ENCODE measurements at places on chromosomes 5 and 9.

- no peak for DNase-seq
Observed at GRCh38 chr9:130417602-130418001, 27.2 kb upstream of the ASS1 start.

DNA sequence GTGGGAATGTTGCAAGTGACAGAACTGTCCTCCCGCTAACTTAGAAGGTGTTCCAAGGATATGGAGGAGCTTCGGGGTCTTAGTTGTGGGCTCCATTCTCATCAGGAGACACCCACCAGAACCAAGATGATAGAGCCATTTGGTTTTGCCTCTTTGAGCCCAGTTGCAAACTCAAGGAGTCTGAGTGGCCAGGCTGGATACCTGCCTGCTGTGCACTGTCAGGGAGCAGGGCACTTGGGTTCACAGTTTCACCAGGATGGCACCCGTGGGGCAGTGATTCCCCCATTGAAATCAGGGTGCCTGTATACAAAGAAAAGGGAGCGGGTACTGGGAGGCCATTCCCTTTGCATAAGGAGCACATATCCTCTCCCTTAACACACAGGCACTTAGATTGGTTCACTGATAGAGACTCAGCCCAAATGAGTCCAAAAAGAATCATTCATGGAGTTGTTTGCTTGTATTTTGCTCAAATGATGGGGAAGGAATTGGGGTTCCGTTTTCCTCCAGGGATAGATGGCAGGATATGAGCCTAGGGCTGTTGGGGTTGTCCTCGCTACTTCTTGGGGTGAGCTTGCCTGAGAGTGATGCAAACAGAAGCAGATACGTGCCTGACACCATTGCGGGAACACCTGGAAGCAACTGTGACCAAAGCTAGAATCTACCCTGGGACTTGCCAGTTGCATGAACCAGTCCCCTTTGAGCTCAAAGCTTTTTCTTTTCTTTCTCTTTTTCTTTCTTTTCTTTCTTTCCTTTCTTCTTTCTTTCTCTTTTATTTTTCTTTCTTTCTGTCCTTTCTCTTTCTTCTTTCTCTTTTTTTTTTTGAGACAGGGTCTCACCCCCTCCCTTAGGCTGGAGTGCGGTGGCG is 1.3 kb upstream of the PRR7 start:
- DNase-seq = no peak

GRCh38 chr5:13331585-13331984 is 612.9 kb downstream of the DNAH5 start:
- no peak for DNase-seq

DNA sequence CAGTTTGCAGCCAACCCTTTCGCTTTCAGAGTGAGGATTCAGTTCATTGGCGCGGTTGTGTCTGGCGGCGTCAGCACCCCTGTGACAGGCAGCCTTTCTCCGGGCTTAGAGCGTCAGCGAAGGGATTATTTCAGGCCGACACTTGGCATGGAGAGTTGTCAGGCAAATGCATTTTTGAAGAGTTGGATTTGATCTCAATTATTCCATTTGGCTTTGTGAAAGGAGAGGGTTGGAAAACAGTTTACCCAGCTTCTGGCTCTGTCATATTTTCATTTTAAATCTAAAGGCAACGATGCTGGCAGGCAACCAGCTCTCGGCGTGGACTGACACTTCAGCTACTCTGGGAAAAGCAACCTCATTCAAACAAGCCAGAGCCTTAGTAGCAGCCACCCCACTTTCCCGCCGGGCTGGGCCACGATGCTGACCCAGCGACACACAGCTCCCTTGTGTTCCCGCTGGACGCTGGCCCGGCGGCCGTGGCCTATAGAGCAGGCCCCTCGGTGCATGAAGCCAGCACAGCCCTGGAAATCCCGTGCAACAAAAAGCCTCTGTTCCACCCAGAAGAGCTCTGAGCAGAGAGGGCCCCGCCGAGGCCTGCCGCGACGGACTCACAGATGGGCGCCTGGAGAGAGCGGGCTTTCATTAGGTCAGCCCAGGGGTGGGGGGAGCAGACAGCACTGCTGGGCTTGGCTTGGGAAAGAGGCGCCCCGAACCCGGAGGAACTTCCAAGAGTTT is 28.9 kb upstream of the LPCAT1 start:
- no peak for DNase-seq

- no peak for DNase-seq
Observed at GRCh38 chr9:86632537-86632936, 278.3 kb upstream of the TUT7 start.

DNA sequence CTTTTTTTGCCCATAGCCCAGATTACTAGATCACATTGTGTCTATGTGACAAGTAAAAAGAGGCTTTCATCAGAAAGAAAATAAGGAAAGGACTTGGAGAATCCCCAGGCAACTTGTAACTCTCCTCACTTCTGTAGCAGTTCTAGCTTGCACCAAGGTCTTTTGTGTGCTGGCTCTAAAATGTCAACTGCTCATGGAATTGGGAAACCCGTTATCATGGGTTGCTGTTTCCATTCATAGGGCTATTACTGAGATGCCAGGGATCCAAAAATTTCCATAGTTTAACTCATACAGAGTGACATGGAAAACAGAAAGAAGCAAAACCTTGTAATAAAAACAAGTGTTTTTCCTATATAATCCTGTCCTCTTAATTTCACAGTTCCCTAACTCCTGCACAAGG is 123.9 kb upstream of the FBXL7 start:
- no peak for DNase-seq

GRCh38 chr5:52448111-52448510 is 339.6 kb upstream of the ITGA1 start:
- no peak for DNase-seq

DNA sequence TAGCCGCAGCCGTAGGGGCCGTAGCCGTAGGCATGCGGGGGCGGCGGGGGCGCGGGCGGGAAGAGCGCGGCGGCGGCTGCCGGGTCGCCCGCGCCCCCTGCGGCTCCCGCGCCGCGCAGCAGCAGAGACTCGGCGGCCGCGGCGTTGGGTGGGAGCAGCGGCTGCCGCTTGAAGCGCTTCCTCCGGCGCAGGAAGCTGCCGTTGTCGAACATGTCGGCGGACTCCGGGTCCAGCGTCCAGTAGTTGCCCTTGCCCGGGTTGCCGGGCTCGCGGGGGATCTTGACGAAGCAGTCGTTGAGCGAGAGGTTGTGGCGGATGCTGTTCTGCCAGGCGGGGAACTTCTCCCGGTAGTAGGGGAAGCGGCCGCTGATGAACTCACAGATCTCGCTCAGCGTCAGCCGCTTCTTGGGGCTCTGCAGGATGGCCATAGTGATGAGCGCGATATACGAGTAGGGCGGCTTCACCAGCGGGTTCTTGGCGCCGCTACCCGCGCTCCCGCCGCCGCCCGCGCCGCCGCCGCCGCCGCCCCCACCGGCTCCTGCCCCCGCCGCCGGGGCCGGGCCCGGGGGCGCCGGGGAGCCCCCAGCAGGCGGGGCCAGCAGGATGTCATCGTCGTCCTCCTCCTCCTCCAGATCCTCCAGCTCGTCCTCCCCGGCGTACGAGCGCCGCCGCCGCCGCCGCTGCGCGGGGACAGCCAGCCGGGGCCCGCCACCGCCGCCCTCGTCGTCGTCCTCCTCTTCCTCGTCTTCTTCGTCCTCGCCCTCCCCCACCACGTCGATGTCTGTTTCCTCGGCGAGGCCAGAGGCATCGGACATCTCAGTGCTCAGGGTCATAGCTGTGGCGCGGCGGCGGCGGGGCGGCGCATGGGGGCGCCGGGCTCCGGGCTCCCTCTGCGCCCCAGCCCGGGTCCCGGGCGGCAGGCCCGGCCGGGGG is 781 bp downstream of the FOXD1 start:
- no peak for DNase-seq

DNA sequence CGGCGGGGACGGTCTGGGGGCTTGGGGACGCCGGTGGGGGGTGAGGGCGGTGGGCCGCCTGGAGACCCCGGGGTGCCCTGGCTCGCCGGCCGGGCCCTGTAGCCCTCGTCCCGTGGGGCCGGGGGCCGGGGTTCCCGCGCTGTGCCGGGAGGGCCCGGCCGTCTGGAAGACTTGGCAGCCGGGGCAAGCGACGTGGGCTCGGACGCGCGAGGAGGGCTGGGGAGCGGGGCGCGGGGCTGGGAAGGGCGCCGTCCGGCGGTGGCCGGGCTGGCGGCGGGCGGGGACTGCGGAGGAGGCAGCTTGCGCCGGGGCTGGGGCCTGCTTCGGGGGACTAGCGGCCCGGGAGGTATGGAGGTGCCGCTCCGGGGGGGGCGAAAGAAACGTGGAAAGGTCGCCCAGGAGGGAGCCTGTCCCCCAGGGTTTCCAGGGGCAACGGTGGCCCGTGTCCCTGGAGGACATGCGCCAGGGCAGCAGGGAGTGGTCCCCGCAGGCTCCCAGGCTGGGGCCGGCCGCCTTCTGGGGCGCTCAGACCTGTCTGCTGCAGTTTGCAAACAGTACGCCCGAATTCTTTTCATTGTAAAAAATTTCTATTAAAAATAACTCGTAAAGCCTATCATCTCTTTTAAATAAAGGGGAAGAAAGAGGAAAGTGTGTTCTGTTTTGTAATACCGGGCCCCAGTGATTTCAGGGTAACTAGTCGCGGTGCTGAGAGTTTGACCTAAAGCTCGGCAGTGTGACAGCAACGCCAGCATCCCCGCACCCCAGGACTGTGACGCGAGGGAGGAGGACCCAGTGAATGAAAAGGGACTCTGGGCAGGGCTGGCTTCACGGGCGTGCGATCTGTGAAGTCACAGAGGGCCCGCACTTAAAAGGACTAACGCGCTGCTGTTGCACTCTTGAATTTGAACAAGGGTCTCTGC is 752 bp upstream of the ANKH start:
- DNase-seq = no peak

GRCh38 chr9:8329561-8330283 is 530.1 kb upstream of the DMAC1 start:
- no peak for DNase-seq

- no peak for DNase-seq
Observed at GRCh38 chr9:2209400-2209799, 194.3 kb downstream of the SMARCA2 start.

DNA sequence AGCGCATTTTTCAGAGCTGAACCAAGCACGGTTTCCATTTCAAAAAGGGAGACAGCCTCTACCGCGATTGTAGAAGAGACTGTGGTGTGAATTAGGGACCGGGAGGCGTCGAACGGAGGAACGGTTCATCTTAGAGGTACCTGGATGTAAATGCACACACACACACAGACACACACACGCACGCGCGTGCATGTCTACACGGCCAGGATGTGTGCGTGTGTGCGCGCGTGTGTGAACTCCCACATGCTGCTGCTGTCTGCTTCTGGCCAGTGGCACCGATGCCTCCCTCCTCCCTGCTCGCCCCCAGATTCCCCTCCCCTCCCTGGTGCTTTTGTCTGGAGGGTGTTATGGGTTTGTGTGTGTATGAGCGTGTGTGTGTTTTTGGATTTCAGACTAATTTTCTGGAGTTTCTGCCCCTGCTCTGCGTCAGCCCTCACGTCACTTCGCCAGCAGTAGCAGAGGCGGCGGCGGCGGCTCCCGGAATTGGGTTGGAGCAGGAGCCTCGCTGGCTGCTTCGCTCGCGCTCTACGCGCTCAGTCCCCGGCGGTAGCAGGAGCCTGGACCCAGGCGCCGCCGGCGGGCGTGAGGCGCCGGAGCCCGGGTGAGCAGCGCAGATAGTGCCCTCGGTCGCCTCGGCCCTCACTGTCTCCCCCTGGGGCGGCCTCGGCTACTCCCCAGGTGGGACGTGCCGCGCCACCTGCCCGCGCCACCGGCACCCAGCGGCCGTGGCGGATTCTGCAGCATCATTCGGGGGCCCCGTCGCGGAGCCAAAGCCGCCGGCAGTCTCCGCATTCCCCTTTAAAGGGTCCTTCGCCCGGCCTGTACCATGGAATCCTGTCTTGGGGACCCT is at the start of gene NTRK2:
TSS of gene NTRK2 (plus strand) at position 442 of the 850 bp plus-strand sequence. CDS start 1,020 bp downstream, outside the sequence.
- DNase-seq = no peak

- DNase-seq = no peak
Observed at GRCh38 chr9:13804532-13804931, 509.4 kb downstream of the NFIB start.

GRCh38 chr5:85646641-85647040 is 971.1 kb upstream of the COX7C start:
- no peak for DNase-seq

DNA sequence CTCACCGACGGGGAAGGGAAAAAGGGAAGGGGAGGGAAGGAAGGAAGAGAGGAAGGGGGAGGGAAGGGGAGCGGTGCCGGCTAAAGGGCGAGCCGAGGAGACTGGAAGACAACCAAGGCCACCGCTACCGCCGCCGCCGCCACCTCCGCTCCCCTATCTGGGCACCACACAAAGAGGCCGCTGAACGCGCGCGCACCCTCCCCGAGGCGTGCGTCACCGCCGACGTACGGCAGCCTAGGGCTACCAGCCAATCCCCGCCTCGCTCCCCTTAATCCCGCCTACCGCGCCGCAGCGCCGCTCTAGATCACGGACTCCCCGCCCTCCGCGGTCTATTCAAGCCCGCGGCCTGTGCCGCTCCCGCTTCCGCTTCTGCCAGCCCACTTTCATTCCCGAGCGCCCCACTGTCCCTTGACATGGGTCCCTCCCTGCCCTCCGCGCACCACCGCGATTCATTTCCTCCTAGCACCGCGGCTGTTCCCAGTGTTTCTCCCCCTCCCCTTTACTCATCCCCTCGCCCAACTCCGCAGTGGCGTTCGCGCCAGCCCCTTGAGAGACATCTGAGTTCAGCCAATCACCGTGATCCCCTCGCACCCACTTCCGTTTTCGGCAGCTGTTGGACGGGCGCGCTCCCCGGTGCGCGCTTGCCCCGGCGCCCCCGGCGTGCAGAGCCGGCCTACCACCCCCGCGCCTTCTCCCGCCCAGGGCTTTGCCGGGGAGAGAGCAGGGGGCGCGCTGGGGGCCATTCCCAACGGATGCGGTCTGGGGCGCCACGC is at the start of gene HNRNPA0:
TSS of gene HNRNPA0 (minus strand) at position 176 of the 773 bp plus-strand sequence. CDS start 297 bp downstream, outside the sequence.
- peak; percentile 93 for DNase-seq

GRCh38 chr9:104993291-104993963 is 65.5 kb upstream of the ABCA1 start:
- DNase-seq = no peak

- no peak for DNase-seq
Observed at GRCh38 chr5:176787676-176788075, 22.7 kb upstream of the UNC5A start.

DNA sequence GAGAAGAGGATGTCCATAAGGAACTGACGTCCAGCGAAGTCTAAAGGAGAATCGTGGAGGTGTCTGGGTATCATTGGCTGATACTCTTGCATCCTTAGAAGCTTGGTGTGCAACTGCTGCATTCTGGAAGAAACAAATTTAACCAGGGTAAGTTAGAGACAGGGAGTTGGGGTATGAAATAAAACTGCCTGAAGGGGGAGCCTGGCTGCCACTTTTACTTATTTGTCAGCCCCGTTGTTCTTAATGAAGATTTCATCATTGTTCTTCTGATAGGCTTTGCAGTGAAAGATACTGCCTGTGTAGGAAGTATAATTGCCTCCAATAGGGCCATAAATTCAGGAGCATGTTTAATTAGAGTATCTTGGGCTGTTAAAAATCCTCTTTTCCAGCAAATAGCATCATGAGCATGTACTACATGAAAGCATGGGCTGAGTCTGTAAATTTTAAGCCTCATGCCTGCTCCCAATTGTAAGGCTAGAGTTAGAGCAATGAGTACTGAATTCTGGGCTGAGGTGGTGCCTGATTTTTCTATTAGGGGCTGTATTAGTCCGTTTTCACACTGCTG is 1264.5 kb upstream of the ACO1 start:
- DNase-seq = no peak

- DNase-seq = no peak
Observed at GRCh38 chr9:93059011-93059714, 662 bp downstream of the SUSD3 start.

GRCh38 chr5:152282331-152282730 is 122.7 kb downstream of the NMUR2 start:
- DNase-seq = no peak

GRCh38 chr5:14250084-14250695 is 107.0 kb downstream of the TRIO start:
- DNase-seq = no peak

All from stimulated activated CD8-positive, alpha-beta memory T cell treated with anti-CD3 and anti-CD28 coated beads, Interleukin-4, amount 100 ng/mL, for 1 hour (primary cell).